ENCODE measurements at places on chromosomes 2 and 18.
A peak's percentile ranks its signal among the peaks of the same experiment; 100 is the strongest.

GRCh38 chr18:52875725-52876124, 535.7 kb downstream of the DCC start:
- no peak overlapping the region for H3K4me3 ChIP-seq
- DNase-seq = no peak
- no peaks in the 10 kb centered on the region for H3K27me3 ChIP-seq
- H3K36me3 ChIP-seq = no peaks in the 10 kb centered on the region

GRCh38 chr2:230312638-230313037, 14.4 kb upstream of the SP140L start:
- no peak overlapping the region for H3K27ac ChIP-seq
- DNase-seq = no peak
- no peaks in the 10 kb centered on the region for H3K27me3 ChIP-seq
- H3K36me3 ChIP-seq = no peaks in the 10 kb centered on the region
- H3K4me3 ChIP-seq = no peak overlapping the region
- no peaks in the 10 kb centered on the region for H3K4me1 ChIP-seq

- no peak overlapping the region for H3K27ac ChIP-seq
- DNase-seq = no peak
- H3K36me3 ChIP-seq = no peaks in the 10 kb centered on the region
- no peaks in the 10 kb centered on the region for H3K27me3 ChIP-seq
Observed at GRCh38 chr2:136212426-136213378, 94.8 kb upstream of the CXCR4 start.

GRCh38 chr2:51723691-51724090, 691.8 kb upstream of the NRXN1 start:
- DNase-seq = no peak
- no peak overlapping the region for H3K4me3 ChIP-seq
- H3K4me1 ChIP-seq = no peaks in the 10 kb centered on the region
- H3K27me3 ChIP-seq = no peaks in the 10 kb centered on the region
- H3K36me3 ChIP-seq = no peaks in the 10 kb centered on the region

DNA sequence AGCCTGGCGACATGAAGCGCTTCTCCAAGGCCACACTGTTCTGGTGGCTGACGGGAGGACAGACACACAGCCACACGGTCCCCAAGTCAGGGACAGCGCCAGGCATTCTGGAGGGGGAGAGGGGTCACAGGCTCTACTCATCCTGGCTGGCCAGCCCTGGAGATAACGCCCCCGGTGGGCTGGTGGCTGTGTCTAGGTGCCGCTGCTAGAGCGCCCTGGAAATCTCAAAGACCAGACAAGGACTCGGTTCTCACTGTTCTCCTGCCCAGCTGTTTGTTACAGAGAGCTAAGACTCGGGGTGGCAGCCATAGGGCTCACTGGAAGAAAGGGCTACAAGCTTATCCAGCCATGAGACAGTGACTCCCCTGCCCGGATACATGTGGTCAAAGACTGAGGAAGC, 72.0 kb downstream of the KCNF1 start:
- H3K4me3 ChIP-seq = no peak overlapping the region
- H3K27ac ChIP-seq = no peak overlapping the region
- no peak for DNase-seq
- H3K36me3 ChIP-seq = no peaks in the 10 kb centered on the region

DNA sequence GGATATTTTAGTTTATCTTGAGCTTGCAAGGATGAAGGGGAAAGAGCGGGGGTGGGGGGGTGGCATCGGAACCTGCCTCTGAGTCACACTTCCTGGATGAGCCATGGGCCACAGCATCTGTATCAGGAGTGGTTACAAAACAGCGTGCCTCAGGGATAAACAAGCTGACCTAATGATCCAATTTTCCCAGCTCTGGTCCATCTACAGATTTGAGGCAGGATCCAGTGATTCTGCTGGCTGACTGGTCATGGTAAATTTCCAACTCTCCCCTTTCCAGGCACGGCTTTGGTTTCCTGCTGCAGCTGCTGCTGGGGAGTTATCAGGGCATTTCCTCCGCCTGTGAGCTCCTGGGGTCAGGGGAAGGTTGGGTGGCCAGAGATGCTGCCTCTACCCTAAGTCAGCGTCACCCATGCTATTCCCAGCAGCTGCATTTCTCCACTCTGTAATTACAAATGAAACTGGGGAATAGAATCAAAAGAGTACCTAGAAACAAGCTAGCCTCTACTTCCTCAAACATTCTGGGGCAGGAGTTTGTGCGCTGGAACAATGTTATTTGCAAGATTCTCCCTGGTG, 4.7 kb upstream of the HPCAL1 start:
- no peak overlapping the region for H3K4me3 ChIP-seq
- no peaks in the 10 kb centered on the region for H3K4me1 ChIP-seq
- DNase-seq = no peak
- no peak overlapping the region for H3K27ac ChIP-seq
- H3K36me3 ChIP-seq = no peaks in the 10 kb centered on the region

DNA sequence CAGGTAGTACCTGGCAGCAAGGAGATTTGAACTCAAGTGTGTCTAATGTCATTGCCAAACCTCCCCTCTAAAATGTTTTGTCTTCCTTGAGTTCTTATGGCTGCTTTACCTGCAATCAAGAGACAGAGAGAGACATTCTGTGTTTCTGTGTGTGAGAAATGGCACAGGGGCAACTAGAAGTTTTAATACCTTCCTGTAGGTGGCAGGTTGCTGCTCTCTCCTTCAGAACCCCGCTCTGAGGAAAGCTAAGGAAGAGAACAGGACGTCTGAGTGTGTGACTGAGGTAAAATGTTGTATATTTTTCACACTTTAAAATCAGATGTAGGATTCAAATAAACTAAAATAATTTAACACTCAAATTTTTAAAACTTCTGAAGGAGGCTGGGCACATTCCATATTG, 19.2 kb downstream of the DTNA start:
- no peaks in the 10 kb centered on the region for H3K36me3 ChIP-seq
- no peak overlapping the region for H3K27ac ChIP-seq
- no peak for DNase-seq
- no peak overlapping the region for H3K4me3 ChIP-seq
- H3K4me1 ChIP-seq = no peaks in the 10 kb centered on the region

DNA sequence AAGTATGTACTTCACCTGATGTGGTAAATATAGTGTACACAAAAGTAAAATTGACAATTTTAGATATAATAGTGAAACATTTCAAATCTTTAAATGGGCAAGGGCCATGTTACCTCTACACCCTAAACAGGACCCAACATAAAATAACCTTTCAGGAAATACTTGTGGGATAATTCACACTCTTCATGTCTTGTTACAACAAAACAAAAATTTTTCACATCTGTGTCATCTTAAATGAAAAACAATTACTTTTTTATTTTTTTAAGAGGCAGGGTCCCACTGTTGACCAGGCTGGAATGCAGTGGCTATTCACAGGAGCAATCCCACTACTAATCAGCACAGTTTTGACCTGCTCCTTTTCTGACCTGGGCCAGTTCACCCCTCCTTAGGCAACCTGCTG, 42.1 kb downstream of the SRBD1 start:
- no peak overlapping the region for H3K27ac ChIP-seq
- no peaks in the 10 kb centered on the region for H3K4me1 ChIP-seq
- DNase-seq = no peak
- H3K27me3 ChIP-seq = no peaks in the 10 kb centered on the region
- no peaks in the 10 kb centered on the region for H3K36me3 ChIP-seq

GRCh38 chr18:10715791-10716190, 190.0 kb downstream of the NAPG start:
- no peak overlapping the region for H3K27ac ChIP-seq
- H3K36me3 ChIP-seq = no peaks in the 10 kb centered on the region
- no peak for DNase-seq
- H3K27me3 ChIP-seq = no peaks in the 10 kb centered on the region
- H3K4me1 ChIP-seq = no peaks in the 10 kb centered on the region
- H3K4me3 ChIP-seq = no peak overlapping the region

DNA sequence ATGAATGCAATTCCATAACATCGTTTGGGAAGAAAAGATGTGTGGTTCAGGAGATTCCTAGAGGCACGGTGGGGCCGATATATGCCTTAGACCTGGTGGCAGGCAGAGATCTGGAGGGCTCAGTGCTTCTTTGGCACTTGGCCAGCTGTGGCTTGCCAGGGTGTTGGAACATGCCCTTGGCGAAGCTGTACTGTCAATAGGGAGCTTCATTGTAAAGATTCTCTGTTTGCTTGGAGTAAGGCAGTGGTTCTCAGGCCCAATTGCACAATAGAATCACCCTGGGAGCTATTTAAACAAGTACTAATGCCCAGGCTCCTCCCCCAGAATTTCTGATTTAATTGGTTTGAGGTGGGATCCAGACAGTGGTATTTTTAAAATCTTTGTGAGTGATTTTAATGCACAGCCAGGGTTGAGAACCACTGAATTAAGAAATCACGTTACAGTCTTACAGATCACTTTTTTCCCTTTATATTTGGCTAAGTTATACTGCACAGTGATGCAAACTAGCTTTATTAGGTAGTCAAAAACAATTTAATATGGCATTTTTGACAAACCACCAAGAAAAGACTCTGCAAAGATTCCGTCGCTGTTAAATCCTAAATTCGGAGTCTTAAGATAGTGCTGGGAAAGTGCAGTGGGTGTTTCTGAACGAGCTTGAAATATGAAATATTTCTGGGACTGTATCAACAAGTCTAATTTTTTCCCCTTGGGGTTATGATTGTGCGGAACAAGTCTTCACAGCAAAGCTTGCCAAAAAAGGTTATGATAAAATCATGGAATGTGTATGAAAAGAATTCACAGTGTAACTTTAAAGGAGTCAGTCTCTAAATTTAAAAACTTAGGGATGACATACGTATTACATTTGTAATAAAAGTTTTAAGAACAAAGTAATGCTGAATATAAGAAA, 78.0 kb downstream of the CRIM1 start:
- DNase-seq = peak; percentile 76
- H3K4me3 ChIP-seq = no peak overlapping the region
- peaks cover 5% of the 10 kb centered on the region for H3K4me1 ChIP-seq
- H3K36me3 ChIP-seq = no peaks in the 10 kb centered on the region
- no peaks in the 10 kb centered on the region for H3K27me3 ChIP-seq

- H3K27me3 ChIP-seq = no peaks in the 10 kb centered on the region
- H3K36me3 ChIP-seq = no peaks in the 10 kb centered on the region
- no peak for DNase-seq
- no peak overlapping the region for H3K27ac ChIP-seq
- H3K4me3 ChIP-seq = no peak overlapping the region
Observed at GRCh38 chr2:46661526-46661925, 182.2 kb downstream of the TMEM247 start.

- no peaks in the 10 kb centered on the region for H3K4me1 ChIP-seq
- no peak overlapping the region for H3K4me3 ChIP-seq
- no peaks in the 10 kb centered on the region for H3K27me3 ChIP-seq
- no peaks in the 10 kb centered on the region for H3K36me3 ChIP-seq
Observed at GRCh38 chr2:161178756-161179155, 18.5 kb downstream of the TANK start.

GRCh38 chr18:22523481-22523880, 105.8 kb upstream of the CTAGE1 start:
- no peak overlapping the region for H3K27ac ChIP-seq
- H3K36me3 ChIP-seq = no peaks in the 10 kb centered on the region
- no peaks in the 10 kb centered on the region for H3K4me1 ChIP-seq
- DNase-seq = no peak
- H3K27me3 ChIP-seq = no peaks in the 10 kb centered on the region
- no peak overlapping the region for H3K4me3 ChIP-seq

DNA sequence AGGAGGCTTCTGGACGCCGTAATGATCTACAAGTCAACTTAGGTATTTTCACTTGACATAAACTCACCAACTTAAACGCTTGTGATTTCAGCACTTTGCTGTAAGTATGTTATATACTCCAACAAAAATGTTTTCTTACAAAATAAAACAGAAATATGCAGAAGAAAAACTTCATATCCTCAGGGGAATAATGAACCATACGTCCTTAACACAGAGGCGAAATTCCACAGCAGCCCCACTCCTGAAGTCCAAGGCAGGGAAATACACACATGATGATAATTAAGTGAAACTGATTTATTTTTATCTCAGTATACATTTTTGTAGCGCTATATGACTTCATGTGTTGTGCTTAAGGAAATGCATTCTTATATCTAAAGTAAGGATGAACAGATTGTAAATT, 335.4 kb upstream of the VWC2L start:
- no peaks in the 10 kb centered on the region for H3K4me1 ChIP-seq
- no peaks in the 10 kb centered on the region for H3K36me3 ChIP-seq
- no peak for DNase-seq
- H3K27ac ChIP-seq = no peak overlapping the region
- no peaks in the 10 kb centered on the region for H3K27me3 ChIP-seq

DNA sequence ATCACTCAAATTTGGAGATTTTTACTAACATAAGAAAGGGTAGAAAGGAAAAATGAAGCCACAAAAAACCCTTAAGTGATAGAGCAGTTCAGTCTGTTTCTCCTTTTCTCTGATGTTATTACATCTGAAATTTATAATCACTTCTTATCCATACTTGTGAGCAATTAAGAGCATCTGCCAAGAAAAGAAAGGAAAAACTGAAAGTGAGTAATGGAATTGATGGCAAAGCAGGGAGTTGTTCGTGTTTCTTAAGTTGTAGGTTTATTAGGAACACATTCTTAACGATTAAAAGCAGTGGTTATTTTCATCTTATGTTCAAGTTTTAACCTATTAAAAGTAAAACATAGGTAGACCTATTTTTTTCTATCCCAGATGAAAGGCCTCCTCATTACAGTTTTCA, 277.7 kb downstream of the RND3 start:
- H3K36me3 ChIP-seq = no peaks in the 10 kb centered on the region
- DNase-seq = no peak
- no peaks in the 10 kb centered on the region for H3K4me1 ChIP-seq
- H3K27me3 ChIP-seq = no peaks in the 10 kb centered on the region

DNA sequence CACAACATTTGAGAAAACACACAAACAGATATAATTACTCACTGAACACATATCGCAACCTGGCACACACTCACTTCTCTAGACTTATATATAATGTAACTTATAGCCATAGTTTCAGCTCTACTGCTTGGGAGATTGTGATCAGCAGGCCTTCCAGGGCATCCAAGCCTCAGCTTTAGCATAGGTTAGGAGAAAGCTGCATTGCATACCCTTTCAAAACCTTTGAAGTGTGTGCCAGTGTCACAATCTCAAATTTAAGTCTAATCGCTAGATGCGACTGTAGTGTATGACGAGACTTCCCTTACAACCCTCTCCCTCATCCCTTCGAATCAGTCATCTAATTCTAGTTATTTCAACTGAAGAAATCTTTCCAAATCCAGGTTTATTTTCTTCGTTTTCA, 30.9 kb downstream of the SLC66A3 start:
- peaks cover 4% of the 10 kb centered on the region for H3K36me3 ChIP-seq
- H3K27me3 ChIP-seq = no peaks in the 10 kb centered on the region
- H3K27ac ChIP-seq = no peak overlapping the region
- H3K4me3 ChIP-seq = no peak overlapping the region
- DNase-seq = no peak
- no peaks in the 10 kb centered on the region for H3K4me1 ChIP-seq
